ENCODE measurements at places on chromosomes 5 and 9. TPM values are rescaled to one million over a fixed set of nuclear protein-coding genes. Genes with fewer than 3 reads are reported as not detected.

Gene RGS7BP
- 16.1 TPM for polyA plus RNA-seq

Gene PLPPR1
- polyA plus RNA-seq = 5.6 TPM

- DNase-seq = no peak
These were observed 28.4 kb upstream of the LTC4S start for GRCh38 chr5:179765400-179765799.

GRCh38 chr9:71863631-71864030, 47.4 kb downstream of the ABHD17B start:
- no peak for DNase-seq

- no peak for DNase-seq
These were observed 21.0 kb downstream of the TIMD4 start for GRCh38 chr5:156942064-156942463.

DNA sequence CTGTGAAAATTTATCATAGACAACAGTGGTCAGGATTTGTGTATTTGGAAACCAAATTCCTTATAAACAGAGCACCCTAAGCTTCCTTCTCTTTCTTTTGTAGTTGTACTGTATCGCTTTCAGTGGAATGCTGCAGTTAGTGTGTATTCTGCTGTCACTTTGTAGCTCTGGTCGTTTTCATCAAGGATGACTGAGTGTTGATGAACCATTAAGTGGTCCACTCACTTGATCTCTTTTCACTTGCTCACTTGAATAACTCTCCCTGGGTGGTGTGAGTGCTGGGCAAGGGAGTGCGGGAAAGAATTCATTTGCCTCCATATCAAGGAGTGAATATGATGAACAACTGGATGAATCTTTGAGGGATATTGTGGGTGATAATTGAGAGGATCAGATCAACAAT, 1225.7 kb upstream of the WWC1 start:
- no peak for DNase-seq

DNA sequence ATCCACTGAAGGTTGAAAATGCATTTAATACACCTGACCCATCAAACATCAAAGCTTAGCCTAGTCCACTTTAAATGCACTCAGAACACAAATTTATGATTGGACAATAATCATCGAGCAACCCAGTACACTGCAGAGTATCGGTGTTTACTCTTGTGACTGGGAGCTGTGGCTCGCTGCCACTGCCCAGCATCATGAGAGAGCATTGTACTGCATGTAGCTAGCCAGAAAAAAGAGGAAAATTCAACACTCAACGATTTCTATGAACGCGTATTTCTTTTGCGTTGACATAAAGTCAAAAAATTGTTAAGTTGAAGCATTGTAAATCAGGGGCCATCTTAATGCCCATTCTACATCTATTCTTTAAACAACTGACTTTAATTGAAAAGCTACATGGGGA, 95.1 kb upstream of the CD180 start:
- no peak for DNase-seq

- no peak for DNase-seq
These were observed 205.0 kb downstream of the TRIO start for GRCh38 chr5:14348142-14348541.

- DNase-seq = no peak
These were observed 59.6 kb downstream of the NEURL1B start for GRCh38 chr5:172700365-172701290.

GRCh38 chr5:72179028-72179815, 71.9 kb downstream of the MAP1B start:
- peak; percentile 70 for DNase-seq

DNA sequence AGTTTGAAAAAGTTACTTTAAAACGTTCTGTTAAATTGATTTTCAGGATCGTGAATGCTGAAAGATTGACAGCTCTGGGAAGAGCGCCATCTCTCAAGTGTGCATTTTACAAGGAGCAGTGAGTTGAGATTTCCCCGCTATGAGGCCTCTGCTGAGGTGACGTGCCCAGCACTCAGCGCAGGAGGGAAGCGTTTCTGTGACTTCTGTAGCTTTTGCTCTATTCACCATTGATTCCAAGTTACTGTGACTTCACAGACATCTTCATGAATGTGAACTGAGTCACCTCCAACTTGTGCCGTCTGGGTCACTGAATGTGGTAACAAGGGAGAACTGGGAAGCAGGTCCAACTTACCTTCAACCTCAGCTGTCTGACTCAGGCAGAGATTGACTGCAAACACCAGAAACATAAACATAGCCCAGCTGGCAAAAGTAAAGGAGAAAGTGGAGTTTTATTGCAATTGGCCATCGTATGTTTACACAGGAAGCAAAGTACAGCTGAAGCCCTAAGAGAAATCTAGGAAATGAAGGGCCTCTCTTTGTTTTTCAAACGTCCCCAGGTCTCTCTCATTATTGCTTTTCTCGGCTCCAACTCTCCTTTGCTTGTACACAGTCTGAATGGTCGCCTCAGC, 428.8 kb upstream of the CLINT1 start:
- peak; percentile 61 for DNase-seq

- DNase-seq = no peak
These were observed 449 bp upstream of the ADCY2 start for GRCh38 chr5:7395432-7395946.

GRCh38 chr9:126166291-126166690, 160.3 kb upstream of the MVB12B start:
- no peak for DNase-seq

DNA sequence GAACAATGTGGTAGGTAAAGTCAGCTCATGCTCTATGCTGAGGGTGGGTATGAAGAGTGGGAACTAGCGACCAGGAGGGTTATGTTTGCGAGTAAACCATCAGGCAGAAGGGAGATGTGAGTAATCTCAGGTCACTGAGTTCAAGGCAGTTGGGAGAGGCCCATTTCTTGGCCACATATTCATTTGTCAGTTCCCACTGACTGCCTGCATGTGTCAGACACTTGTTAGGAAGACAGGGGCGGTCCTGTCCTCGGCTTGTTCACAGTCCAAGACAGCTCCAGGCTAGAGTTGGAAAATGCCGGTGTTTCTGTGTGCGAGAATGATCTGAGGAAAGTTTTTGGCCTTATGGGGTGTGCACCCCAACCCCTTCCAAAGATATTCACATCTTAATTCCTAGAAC, 48.6 kb upstream of the GDNF start:
- no peak for DNase-seq

Gene TYRP1
- polyA plus RNA-seq = 70.1 TPM

DNA sequence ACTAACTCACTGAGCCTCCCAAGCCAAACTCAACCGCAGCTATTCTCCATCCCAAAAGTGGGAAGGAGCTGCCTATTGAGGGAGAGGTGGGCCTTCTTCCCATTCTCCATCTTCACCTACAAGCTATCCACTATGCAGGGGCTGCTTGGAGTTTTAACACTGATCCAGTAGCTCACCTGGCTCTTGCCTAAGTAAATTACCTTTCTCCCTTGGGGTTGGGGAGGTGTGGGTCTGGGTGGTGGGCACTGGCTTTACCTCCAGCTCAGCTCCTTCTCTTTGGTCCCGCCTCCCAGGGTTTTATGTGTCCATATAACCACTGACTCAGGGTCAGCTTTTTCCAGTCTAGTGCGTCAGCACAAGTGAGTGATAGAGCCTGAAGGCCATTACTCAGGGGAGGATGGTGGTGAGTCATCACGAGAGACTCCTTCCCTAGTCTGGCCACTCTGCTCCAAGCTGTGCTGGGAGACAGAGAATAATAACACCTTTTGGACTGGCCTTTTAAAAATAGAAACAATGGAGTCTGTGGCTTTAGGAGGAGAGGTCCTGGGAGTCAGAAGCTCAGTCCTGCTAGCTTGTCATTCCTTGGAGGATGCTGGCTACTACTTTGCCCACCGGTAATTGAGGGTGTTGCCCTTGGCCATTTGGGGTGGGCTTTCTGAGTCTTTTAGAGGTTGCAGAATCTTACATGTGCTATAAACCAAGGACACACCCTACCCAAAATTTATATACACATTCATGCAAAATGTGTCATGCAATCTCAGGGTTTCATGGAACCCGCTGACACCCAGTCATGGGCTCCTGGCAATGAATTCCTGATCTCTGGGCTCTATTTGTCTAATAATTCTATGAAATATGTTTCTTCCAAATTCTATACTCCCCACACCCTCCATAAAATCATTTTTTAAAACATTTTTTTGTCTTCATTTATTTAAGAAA, 35.6 kb upstream of the ATP6V1G1 start:
- DNase-seq = no peak

DNA sequence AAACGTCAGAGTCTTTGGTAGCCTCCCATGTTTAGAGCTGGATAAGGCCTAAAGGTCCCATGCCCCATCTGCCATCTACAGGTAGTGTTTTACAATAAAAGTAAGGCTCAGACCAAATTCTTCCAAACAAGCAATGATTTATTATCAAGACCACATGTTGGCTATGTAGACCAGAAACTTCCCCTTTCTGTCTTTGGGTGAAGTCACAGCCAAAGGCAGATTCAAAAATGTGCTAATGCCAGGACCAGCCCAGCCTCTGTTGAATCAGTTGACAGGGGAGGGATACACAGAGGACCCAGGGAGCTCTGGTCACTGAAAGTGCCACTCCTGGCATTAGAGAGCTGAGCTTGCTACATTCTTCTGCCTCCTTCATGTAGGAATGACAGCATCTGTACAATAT, 360.8 kb downstream of the NTRK2 start:
- DNase-seq = no peak

DNA sequence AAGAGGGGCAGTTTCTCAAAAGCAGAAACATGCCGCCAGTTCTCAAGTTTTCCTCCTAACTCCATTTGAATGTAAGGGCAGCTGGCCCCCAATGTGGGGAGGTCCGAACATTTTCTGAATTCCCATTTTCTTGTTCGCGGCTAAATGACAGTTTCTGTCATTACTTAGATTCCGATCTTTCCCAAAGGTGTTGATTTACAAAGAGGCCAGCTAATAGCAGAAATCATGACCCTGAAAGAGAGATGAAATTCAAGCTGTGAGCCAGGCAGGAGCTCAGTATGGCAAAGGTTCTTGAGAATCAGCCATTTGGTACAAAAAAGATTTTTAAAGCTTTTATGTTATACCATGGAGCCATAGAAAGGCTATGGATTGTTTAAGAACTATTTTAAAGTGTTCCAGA, 142.8 kb downstream of the NTRK2 start:
- DNase-seq = no peak

Gene NDUFS6
- polyA plus RNA-seq = 73.4 TPM

DNA sequence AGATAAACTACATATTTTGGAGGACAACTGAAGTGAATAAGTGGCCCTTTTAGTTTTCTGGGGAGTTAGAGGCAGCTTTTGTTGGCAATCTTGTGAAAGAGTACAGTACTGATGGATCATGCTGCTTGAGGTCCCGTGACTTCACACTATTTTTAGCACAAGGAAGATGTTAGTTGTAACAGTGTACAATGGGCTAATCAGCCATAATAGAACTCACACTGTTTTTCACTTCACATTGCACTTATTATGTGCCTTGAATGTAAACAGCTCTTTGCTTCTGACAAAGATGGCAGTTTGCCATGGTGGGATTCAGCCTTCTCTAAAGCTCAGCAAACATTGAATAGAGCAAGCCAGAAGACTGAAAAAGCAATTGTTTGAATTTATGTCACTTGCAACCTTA, 176.7 kb upstream of the ZNF608 start:
- DNase-seq = peak; percentile 37

Gene IFNA21
- not detected for polyA plus RNA-seq

GRCh38 chr9:129751841-129752801, 721 bp downstream of the PTGES start:
- no peak for DNase-seq

DNA sequence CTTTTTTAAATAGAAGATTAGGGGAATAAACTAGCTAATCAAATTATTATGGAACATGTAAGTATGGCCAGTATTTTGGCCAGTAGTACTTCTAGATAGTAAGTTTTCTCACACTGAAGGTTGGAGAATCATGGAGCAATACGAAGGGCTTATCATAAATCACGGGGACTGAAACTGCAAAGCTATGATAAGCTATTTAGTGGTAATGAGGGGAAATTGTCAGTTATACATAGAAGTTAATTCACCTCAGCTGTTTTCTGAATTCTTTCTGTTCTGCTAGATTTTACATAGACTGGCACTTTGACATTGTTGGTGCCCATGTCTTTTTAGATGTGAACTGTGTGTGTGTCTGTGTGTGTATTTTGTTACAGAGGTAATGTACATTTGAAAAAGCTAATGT, 34.5 kb upstream of the FAM151B start:
- no peak for DNase-seq

- DNase-seq = no peak
These were observed 319.4 kb downstream of the CDH10 start for GRCh38 chr5:24325306-24325832.

Gene CDK9
- polyA plus RNA-seq = 43.4 TPM

GRCh38 chr5:101364469-101364868, 461.4 kb upstream of the ST8SIA4 start:
- DNase-seq = no peak

Gene KCTD16
- polyA plus RNA-seq = 0.08 TPM

Gene GMCL2
- polyA plus RNA-seq = not detected

Gene F2RL2
- 1.0 TPM for polyA plus RNA-seq

Gene CCL27
- 0.52 TPM for polyA plus RNA-seq

DNA sequence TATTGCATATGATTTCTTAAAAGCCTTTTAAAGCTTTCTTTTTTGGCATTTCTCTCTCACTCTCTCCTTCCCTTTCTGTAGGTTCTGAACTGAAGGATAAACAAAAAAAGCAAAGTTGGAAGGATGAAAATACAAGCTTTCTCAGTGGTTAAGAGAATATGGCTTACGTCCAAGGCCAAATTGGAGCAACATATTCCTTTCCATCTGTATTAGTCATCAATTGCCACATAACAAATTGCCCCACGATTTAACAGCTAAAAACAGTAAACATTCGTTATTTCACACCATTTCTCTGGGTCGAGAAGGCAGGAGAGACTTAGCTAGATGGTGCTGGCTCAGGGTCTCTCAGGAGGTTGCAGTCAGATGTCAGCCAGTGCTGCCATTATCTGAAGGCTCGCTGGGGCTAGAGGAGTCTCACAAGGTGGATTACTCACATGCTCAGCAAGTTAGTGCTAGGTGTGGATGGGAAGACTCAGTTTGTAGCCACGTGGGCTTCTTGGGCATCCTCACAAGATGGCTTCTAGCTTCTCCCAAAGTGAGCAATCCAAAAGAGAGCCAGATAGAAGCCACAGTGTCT, 2.0 kb upstream of the ROR2 start:
- no peak for DNase-seq

Gene CTNND2
- polyA plus RNA-seq = 0.45 TPM

Gene EGR1
- 885 TPM for polyA plus RNA-seq

Gene NTNG2
- polyA plus RNA-seq = not detected

- DNase-seq = no peak
These were observed 103.4 kb downstream of the OTULIN start for GRCh38 chr5:14767735-14768507.

DNA sequence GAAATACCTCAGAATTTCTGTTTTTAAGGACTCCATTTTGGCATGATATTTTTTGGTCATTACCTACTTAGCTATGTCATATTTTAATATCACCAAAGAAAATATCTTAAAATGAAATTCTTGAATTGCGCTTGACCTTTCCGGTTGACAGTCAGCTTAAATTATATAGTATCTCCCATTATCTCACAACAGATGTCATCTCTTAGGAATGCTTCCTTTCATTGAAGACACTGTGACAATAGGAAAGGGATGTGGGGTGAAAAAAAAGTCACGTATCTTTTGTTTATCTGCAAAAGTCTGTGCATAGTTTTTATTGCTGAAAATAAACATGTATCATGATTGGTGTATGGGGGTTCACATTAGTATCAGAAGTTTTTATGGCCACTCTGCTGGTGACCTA, 105.8 kb downstream of the INVS start:
- no peak for DNase-seq

Measured in muscle of arm (tissue), 14 donors.